ENCODE measurements at places on chromosomes 1 and 21.

DNA sequence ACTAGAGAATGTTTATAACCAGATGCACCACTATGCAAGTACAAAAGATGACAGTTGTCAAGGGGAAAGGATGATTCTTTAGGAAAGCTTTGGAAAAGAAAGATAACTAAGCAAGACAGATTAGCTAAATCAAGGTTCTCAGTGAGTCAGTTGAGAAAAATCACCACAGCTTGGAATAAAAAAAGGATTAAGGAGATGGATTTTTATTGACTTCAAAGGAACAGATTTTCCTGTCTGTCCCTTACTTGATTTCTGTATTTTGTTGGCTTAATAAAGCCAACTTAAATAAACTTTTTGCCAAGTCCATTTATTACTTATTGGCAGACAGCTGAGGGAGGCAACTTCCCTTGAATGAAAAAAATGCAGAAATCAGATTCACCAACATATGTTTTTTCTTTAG is 93.9 kb downstream of the NR5A2 start:
- DNase-seq, result no peak

DNA sequence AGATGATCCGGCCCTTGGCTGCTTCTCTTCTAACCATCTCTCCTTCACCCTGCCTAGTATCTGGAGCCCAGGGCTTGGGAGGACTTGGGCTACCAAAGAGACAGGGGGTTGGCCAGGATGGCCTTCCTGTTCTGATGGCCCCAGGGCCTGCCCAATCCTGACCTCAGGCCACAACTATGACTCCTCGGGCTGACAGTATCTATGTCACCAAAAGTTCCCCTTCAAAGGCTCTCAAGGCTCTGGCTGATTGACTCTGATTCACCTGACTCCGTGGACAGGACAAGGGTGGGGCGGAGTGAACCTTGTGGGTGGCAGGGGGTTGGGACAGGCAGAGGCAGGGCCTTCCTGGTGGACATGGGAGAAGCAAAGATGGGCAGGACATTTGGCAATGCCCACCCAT is 12.7 kb downstream of the MEF2D start:
- DNase-seq, result no peak

DNA sequence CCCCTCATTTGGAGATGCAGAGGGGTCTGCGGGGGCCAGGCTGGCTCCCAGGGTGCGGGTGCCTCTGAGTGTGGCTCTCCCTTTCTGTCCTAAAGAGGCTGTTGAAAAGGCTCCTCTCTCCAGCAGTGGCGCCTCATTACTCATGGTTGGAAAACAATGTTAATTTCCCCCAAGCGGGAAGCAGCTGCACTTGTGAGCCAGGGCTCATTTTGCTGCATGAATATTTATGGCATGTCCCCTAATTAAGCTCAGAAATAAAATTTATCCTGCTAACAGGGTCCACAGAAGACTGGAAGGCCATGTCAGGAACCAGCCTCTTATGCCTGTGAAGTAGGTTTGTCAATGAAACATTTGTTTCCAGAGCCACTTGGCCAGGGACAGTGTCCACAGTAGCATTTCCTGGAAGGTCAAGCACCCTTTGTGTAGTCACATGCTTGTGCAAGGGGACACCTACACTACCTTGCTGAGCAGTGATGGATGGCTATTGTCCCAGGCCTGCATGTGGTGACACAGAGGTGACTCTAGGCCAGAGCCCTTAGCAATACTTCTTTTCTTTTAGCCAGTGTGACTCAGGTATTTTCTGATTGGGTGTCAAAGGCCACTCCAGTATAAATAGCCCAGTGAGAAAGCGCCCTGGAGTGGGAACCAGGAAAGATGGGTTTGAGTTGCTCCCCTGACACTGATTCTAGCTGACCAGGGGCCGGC is 259.0 kb downstream of the FOXD2 start:
- no peak for DNase-seq

DNA sequence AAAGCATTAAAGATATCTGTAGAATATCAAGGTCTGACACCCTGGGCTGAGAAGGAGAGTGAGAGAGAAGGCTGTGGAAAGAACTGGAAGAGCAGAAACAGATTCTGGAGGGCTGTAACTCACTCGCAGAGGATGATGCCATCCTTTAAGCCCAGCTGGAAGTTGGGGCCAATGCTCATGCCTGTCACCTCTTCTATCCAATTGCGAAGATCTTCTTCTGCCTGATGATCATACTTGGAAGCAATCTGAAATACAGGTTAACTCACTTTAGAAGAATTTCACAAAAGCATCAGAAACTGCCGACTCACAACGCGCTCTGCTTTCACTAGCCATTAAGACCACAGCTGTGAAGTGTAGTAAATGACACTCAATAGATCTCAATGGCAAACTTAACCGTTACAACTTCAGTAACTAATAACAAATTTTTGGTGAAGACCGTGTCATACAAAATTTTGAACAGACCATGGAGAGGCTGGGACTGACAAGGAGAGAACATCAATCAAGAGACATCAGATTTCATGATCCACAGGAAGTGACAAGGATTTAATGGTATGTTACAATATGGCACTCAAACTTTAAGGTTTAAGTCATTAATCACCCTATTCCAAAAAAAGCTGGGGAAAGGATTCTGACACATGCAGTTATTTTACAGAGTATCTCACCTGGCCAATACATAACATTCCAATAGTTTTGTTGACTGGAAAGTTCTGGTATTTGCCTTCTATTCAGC is 23.5 kb downstream of the CNN3 start:
- DNase-seq, result no peak

DNA sequence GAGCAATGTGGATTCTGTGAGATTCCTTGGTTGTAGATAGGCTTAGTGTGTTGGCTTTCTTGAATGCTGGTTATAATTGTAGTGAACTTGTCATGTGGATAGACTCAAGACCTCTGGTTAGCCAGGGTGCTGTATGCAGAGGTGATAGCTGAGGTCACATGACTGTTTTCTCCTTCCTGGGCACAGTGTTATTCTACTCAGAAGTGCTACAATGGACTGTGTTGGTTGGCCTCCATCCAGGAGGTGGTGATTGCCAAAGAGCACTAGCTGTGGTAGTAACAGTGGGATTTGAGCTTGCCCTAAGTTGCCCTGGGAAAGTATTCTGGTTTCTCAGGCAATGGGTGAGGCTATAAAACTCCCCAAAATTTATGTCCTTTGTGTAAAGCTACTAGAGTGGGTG is 71.6 kb downstream of the SH3BGR start:
- no peak for DNase-seq

- no peak for DNase-seq
Observed at GRCh38 chr1:65423884-65424572, 3.6 kb downstream of the LEPR start.

GRCh38 chr21:21907271-21907670 is 909.1 kb downstream of the NCAM2 start:
- DNase-seq, result no peak

GRCh38 chr1:169141356-169141755 is 34.9 kb downstream of the ATP1B1 start:
- DNase-seq, result no peak

GRCh38 chr1:173523329-173523728 is 46.2 kb downstream of the PRDX6 start:
- DNase-seq, result no peak

DNA sequence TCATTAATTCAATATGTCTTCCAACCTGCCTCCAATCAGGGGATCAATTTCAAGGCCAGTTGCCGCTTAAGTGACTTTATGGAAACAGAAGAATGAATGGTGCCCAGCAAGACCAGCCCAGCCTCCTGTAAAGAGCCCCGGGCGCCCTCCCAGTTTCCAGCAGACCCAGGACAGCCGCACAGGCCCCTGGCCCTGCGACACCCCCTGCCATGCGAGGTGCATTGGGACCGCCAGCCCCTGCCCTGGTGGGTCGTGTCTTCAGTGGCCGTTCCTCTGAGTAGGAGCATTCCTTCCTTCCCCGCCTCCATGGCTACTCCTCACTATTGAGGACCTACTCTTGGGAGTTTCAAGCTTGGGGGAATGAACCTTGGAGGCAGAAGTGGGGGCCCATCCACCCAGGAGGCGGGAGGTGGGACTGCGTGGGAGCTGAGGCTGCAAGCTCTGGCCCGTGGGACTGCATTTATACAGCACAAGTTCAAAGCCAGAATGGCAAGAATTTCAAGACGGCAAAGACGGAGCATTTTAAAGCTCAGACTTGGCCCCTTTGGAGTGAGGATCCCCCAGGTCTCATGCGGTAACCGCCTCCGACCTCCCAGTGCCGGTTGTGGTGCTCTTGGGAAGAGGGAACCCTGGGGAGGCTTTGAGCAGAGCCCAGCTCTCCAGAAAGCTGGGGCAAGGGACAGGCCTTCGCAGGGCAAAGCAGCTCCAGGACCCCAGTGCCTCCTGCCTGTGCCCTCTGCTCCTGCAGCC is 73.1 kb upstream of the ACTRT2 start:
- no peak for DNase-seq

- DNase-seq, result no peak
Observed at GRCh38 chr21:40566486-40566885, 280.5 kb downstream of the DSCAM start.

DNA sequence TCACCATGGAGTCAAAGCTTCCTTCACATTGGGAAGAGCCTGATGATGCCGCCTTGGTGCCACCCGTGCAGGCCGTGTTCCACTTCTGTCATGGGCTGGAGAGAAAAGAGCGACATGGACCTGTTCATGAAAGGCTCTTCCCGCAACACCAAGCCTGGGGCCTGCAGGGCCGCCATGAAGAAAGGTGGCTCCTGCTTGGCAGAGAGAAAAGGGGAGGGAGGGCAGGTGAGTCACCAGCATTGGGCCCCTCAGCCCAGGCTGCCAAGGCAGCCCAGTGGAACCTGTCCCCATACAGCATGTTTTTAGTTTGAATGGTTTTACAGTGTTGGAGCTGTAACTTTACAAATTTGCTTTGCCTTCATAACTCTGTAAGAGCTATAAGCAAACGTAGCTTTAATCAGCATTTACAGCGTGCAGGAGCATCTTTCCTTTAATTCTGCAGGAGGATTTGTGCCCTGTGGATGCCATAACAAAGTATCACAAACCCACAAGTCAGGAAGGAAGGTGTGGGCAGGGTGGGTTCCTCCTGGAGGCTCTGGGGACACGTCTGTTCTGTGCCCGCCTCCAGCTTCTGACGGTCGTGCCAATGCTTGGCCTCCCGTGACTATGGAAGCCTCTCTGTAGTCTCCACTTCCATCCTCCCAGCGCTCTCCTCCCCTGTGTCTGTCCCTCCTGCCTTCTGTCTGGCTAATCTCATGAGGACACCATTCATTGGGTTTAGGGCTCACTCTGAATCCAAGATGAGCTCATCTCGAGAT is 49.1 kb downstream of the RIPK4 start:
- DNase-seq, result no peak

GRCh38 chr1:174344162-174344561 is 103.6 kb upstream of the GPR52 start:
- no peak for DNase-seq
